Hepatocyte (in vitro differentiated cells): ENCODE measurements at places on chromosomes 11 and 22. TPM values are rescaled to one million over a fixed set of nuclear protein-coding genes. Genes with fewer than 3 reads are reported as not detected.

Gene TMEM45B
- 71.0 and 97.2 TPM in 2 replicates for polyA plus RNA-seq

Gene RCOR2
- 3.1 and 3.5 TPM in 2 replicates for polyA plus RNA-seq

Gene NR1H3
- polyA plus RNA-seq = 41.5 and 43.1 TPM in 2 replicates

Gene LGALS12
- not detected in 2 replicates for polyA plus RNA-seq

Gene MTFP1
- 22.3 and 24.3 TPM in 2 replicates for polyA plus RNA-seq
